ENCODE measurements at places on chromosomes 5 and 9.

DNA sequence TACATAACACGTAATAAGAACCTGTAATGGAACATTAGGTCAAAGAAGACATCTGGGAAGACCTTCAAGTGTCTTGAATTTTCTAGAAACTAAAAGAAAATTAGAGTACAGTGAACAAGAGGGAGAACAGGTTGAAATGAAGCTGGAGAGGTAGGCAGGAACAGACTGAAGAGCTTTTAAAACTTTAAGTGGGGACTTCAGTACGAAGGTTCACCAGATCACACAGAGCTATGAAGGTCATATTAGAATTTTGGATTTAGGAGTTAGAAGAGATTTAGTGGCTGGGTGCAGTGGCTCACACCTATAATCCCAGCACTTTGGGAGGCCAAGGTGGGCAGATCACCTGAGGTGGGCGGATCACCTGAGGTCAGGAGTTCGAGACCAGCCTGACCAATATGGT, 26.6 kb downstream of the MLANA start:
- DNase-seq, result no peak

DNA sequence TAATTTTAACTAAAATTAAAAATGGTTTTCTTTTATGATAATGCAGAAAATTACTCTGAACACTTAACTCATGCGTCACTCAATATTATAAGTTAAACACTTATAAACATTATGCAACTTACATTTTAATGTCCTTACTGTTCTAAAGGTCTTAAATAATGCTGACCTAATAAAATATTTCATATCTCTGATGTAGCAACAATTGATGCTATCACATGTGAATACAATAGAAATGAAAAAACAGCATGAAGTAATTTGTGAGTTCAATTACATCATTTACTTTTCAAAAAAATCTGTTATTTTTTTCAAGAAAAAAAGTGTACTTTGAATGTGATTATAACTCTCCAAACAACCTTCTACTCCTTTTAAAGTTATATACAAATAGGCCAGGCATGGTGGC, 26.4 kb upstream of the REEP5 start:
- no peak for DNase-seq

- DNase-seq, result no peak
Observed at GRCh38 chr5:158952951-158953350, 146.8 kb downstream of the EBF1 start.

DNA sequence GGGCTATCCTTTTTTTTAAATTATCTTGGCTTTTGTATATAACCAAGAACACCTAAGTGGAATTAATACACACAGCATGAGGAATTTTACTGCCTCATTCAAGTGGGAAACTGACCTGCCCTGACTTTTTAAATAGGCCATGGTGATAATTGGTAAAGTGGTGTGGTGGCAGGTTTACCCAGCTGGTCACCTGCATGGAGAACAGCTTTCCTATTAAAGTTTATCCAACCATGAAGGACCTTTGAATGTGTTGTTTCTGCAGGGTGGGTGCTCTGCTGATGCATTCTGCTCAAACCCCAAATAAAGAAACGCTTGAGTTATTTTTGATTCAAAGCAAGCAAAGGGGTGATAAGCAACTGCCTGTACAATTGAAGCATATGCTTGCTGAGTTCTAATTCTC, 261.0 kb upstream of the GRIN3A start:
- DNase-seq, result no peak

GRCh38 chr5:120254385-120254784, 209.7 kb upstream of the PRR16 start:
- DNase-seq, result no peak

DNA sequence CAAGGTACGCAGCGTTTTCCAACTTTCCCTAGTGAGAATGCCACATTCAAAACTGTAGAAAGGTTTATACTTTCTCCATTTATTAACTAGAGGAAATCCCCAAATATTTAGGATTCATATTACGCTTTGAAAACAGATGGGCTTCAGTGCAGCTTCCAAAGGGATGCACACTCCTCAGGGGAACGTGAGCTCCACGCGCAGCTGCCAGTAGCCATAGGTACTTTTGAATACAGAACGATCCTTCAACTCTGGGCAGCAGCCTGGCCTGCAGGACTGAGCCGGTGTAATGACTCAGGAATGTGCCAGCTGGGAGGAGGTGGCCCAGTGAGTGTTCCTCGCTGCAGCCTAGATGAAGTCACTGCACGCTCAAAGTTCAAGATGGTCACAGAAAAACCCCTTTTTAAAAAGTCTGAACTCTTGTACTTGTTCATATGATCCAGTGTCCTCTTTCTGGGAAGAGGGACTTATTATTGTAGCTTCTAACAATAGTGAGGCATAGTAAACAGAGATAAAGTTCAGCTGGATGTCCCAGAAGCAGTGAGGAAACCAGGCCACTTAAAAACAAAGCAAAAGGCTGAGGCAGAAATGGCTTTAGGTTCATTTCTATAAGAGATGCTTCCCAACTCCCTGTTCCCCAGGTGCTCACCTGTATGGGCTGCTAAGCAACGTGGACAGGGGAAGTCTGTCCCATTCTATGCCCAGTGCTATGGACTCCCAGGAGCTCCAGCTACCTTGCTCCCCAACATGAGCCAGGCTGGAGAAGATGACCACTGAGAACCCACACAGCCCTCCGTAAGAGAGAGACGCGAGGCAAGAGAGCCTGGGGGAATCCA, 130.0 kb downstream of the LHFPL2 start:
- DNase-seq, result no peak

GRCh38 chr9:88593537-88594185, 58.7 kb downstream of the NXNL2 start:
- DNase-seq, result no peak

- no peak for DNase-seq
Observed at GRCh38 chr9:80883426-80883825, 805.9 kb downstream of the TLE1 start.

GRCh38 chr5:131268758-131269370, 5.0 kb downstream of the CDC42SE2 start:
- no peak for DNase-seq

- DNase-seq, result no peak
Observed at GRCh38 chr9:95053611-95054570, 263.6 kb downstream of the FANCC start.

DNA sequence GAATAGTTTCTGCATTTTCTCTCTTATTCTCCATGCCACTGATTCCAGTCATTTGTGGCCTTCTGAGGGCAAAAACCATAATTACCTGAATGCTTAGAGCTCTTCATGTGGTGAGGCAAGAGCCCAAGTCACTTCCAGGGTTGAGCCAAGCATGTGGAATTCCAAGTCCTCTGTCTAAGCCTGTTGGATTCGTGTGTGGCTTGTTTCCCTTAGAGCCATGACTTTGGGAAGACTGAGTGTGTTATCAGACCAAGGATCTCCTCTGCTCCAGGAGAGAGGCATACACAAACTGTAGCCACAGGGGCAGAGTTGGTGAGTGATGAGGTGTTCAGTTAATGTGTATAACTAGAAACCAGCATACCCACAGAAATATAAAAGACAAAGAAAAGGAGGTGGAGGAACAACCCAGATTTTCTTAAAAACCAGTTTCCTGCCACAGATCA, 27.1 kb downstream of the SLC22A5 start:
- DNase-seq, result no peak

- no peak for DNase-seq
Observed at GRCh38 chr9:5470816-5471215, 20.5 kb downstream of the CD274 start.

- DNase-seq, result no peak
Observed at GRCh38 chr5:73507062-73507461, 8.8 kb downstream of the BTF3 start.

GRCh38 chr9:18327121-18327520, 146.8 kb upstream of the ADAMTSL1 start:
- DNase-seq, result no peak

- no peak for DNase-seq
Observed at GRCh38 chr9:114954956-114955582, 24.7 kb upstream of the TNFSF8 start.

- no peak for DNase-seq
Observed at GRCh38 chr5:72167804-72168203, 60.5 kb downstream of the MAP1B start.

GRCh38 chr9:12604164-12604821, 88.9 kb upstream of the TYRP1 start:
- DNase-seq, result no peak

DNA sequence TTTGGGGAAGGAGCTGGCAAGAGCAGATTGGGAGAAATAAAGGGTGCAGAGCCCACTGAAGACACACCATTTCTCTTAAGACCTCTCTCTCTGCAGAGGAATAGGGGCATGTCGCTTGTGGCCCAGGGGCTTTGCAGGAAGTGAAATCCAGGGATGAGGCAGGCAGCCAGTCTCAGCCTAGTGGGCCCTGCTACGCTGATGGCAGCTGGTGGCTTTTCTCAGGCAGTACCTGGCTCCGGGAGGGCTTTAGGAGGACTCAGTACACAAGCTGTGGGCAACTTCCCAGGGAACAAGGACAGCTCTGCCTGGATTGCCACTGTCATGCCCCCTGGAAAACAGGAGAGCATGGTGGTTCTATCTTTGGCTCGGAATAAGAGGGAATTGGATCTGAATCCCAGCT, 76.2 kb upstream of the NEURL1B start:
- no peak for DNase-seq

- DNase-seq, result no peak
Observed at GRCh38 chr5:37090123-37090726, 159.0 kb downstream of the CPLANE1 start.
